Activated naive CD4-positive, alpha-beta T cell treated with Interleukin-2 at 50 U/mL for 16 hours (primary cell): ENCODE measurements at places on chromosomes 2 and 18.

DNA sequence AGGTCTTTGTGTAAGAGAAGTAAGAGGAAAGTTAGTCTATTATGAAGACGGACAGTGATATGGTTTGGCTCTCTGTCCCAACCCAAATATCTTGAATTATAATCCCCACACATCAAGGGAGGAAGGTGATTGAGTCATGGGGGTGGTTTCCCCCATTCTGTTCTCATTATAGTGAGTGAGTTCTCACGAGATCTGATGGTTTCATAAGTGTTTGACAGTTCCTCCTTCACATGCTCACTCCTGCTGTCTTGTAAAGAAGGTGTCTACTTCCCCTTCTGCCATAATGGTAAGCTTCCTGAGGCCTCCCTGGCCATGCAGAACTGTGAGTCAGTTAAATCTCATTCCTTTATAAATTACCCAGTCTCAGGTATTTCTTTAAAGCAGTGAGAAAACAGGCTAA lies 67.6 kb downstream of the NEURL3 start:
- no peak for DNase-seq

DNA sequence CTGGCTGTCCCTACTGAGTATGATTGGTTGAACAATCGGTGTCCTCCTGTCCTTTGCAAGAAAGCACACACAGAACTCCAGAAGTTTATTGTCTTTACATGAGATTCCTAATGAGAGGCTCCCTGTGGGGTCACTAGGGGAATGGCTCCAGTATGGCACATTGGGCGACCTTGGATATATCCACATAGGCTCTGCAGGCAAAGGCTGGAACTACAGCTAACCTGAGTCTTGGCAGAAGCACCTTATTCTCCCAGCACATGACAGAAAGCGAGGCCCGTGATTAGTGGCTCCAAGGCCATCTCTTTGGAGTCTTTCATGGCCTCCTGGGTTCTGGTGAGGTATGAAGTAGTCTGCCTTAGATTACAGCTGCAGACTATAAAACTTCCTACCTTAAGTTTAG lies 49.0 kb downstream of the ZDBF2 start:
- no peak for DNase-seq

- no peak for DNase-seq
Measured at GRCh38 chr2:12168791-12169388, 422.5 kb downstream of the LPIN1 start.

- no peak for DNase-seq
Measured at GRCh38 chr2:70916291-70916690, 19.4 kb upstream of the ATP6V1B1 start.

GRCh38 chr2:16511041-16511440 lies 154.6 kb downstream of the CYRIA start:
- no peak for DNase-seq

- no peak for DNase-seq
Measured at GRCh38 chr2:74863802-74864248, 29.9 kb downstream of the HK2 start.

GRCh38 chr2:116979916-116980764 lies 834.4 kb upstream of the DDX18 start:
- DNase-seq, result no peak
